ENCODE measurements at places on chromosomes 5 and 9.
A peak's percentile ranks its signal among the peaks of the same experiment; 100 is the strongest.

- no peak for DNase-seq
Observed at GRCh38 chr5:143195491-143195890, 208.0 kb downstream of the NR3C1 start.

DNA sequence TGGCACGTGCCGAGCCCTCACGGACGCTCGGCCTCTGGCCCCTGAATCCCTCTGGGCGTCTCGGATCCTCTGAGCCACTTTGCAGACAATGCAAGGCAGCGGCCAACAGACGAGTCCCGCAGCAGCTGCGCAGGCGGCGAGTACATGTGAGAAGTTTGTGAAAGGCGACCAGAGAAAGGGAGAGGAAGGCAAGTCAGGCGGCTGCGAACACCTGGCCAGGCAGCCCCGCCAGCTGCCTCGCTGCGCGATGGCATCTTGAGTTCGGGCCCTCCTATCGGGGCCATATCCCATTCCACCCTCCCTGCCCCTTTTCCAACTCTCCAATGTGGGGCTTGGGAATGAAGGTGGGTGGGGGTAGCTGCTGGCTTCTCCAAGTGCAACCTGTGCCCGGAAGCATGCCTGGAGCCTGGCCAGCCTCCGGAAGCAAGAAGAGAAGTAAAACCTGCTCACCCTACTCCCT lies 4.5 kb upstream of the POU4F3 start:
- DNase-seq: no peak

DNA sequence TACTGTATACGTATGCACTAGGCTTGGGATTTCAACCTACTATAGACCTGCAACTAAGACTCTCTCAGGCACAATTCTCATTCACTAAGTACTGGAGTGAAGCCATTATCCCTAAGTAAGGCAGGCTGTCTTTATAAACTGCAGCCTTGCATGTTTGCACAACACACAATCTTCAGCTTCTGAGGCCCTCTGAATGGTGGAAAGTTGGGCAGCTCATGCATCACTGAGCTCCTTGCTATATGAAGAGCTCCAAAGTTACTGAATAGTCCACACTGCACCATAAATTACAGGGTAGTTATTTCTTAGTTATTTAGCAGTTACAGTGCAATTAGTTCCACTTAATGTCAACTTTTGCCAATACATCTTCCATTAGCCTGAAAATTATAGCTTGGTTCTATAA lies 384.6 kb downstream of the BRINP1 start:
- no peak for DNase-seq

- no peak for DNase-seq
Observed at GRCh38 chr9:120592210-120592609, 12.2 kb upstream of the CDK5RAP2 start.

DNA sequence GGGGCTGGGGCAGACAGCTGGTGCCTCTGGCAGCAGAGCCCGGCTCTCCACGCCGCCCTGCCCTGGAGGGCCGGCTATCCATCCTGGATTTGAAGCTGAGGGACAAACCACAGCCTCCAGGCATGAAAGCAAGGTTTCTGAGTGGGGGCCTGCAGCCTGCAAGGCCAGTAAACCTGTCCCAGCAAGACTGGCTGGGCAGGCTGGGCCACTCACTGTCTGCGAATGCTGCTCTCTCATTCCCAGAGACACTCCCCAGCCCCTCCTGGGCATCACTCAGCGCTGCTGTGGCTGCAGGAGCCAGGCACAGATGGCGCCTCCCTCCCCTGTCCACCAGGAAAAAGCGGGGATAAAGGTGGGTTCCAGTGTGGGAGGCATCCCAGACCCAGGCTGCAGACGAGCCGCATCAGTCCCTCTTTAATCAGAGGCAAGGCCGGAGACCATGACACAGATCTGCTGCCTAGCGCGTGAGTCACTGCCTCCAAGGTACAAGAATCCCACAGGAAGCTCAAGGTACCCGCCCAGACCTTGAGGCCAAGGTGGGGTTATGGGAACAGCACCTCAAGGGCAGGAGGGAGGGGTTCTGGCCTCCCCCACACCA lies 118.0 kb downstream of the VAV2 start:
- DNase-seq: no peak

- no peak for DNase-seq
Observed at GRCh38 chr5:92990771-92991170, 590.2 kb downstream of the NR2F1-AS1 start.

- DNase-seq: no peak
Observed at GRCh38 chr5:1827025-1827885, 26.0 kb downstream of the NDUFS6 start.

DNA sequence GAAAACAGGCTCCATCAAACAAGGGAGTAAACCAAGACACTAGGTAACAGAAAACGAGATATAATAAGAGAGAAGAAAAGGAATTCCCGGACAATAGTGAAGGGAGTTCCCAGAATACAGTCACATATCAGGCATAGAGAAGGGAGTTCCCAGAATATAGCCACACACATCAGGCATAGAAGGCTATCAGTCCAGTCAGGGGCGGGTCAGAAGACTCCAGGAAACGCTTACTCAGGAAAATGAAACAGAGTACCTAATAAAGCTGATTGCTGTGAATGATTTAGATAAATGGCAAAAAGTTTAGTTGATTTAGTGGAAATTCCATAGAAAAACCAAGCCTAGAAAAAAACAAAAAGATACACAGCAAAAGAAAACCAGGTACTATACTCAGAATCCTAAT lies 4.9 kb downstream of the TOMM5 start:
- no peak for DNase-seq

GRCh38 chr9:122228191-122228567 lies 578 bp downstream of the LHX6 start:
- DNase-seq: no peak

- no peak for DNase-seq
Observed at GRCh38 chr5:65248896-65249295, 232.8 kb downstream of the ADAMTS6 start.

DNA sequence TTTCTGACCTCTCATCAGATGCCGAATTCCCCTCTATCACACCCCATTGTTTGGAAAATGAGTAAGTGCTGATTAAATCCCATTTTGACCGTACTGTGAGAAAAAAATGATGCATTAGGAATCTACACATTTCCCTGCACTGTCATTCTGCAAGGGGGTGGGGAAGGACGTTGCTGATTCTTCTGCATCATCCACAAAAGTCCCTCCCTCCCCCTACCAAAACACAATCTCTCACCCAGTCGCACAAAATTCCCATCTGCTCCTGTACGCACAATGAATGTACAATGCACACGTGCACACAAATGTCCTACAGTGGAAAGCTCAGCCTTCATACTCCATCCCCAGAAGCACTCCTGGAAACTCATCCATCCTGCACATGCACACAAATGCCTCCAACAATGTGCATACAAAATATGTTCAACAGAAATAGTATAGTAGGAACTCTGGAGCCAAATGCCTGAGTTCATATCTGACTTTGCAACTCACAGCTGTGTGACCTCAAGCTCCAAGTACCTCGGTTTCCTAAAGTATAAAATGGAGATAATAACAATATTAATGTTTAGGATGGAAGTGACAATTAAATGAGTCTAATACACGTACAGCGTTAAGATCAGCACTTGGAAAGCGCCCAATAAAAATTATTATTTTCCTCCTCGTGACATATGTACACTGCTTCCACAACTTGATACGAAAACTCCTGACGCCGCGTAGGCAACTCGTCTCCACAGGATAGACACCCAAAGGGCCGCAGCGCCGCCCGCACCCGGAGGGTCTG lies 809 bp downstream of the TNIP1 start:
- DNase-seq: peak; percentile 66

- no peak for DNase-seq
Observed at GRCh38 chr5:14204785-14205321, 61.7 kb downstream of the TRIO start.

DNA sequence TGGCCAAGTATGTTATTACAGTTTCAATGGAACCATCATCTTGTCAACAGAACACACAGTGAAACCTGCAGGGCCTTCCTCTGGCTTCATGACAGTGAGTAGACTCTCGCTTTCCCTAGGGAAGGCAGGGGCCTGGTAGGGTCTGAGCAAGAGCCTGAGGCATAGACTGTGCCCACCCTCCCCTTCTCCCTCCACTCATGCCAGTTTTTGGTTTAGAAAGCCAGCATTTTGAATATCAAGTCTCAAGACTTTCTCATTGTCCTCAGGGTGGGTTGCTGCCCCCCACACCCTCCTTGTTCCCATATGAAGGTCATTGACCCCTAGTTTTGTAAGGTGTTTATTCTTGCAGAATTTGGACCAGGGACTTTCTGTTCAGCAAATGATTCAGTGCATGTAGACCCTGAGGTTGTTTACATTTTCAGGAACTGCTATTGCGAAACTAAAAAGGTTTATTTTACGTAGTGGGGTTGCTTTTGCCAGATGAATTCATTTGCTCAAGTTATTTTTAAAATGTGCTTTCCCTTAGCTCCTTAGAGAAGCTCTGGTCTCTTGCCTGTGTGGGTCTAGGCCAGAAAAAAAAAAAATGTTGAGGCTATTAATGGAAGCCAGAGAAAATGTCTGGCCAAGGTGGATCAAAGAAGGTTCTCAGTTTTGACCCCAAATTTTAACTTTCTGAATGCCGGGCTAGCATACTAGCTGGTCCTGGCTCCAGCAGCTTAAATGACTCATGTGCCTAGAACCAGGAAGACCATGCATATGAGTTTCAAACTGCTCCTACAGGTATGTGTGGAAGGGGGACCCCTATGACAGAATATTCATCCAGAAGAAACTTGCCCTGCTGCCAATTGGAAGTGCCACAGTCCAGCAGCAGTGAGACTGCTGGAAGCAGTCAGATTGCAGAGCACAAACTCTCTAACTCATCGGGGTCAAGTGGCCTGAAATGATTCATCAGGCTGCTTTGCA lies 10.1 kb upstream of the MOB3B start:
- no peak for DNase-seq

GRCh38 chr9:116933251-116933650 lies 246.1 kb downstream of the TRIM32 start:
- DNase-seq: no peak

- no peak for DNase-seq
Observed at GRCh38 chr5:148090146-148090772, 26.5 kb downstream of the SPINK5 start.

GRCh38 chr9:135891027-135891631 lies 16.2 kb downstream of the CAMSAP1 start:
- DNase-seq: no peak

DNA sequence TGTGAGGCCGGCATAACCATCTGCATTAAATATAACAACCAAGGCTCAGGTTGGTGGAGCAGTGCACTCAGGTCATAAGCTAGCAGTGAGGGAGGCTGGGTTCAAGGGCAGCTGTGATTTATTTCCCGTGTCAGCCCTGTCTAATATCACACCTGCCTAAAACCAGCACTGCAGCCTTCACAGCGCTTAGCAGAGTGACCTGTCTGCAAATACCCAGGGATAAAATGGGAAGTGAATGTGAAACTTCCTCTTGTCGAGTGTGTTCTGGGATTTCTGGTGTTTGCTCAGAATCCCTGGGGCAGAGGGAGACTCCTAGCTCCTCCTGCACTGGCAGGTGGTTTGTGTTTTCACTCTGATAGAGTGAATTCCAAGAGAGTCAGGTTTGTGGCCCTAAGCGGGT lies 57.5 kb downstream of the ZNF510 start:
- DNase-seq: no peak

GRCh38 chr5:118531276-118531675 lies 457.1 kb downstream of the DTWD2 start:
- no peak for DNase-seq

DNA sequence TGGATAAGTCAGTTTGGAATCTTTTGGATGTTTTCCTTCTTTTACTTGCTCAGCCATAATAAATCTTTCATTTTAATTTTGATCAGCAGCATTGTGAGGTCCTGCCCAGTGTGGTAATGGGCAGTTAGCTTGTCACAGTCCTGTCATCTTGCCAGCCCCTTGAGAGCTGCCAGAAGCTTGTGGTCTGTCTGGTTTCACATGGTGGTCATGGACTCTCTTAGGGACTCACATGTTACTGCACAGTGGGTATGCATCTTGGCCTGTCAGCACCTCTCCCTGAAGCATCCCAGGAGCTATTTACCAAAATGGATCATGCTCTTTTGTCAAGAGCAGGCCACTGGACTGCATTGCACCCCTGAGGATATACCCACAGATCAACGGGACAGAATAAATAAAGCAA lies 60.3 kb downstream of the DAPK1 start:
- DNase-seq: no peak

DNA sequence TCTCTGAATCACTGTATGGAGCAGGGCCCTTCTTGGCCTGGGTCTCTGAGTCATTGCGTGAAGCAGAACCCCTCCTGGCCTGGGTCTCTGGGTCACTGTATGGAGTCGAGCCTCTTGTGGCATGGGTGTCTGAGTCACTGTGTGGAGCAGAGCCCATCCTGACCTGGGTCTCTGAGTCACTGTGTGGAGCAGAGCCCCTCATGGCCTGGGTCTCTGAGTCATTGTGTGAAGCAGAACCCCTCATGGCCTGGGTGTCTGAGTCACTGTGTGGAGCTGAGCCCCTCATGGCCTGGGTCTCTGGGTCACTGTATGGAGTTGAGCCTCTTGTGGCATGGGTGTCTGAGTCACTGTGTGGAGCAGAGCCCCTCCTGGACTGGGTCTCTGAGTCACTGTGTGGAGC lies 94.0 kb upstream of the RAPGEF1 start:
- DNase-seq: no peak

GRCh38 chr5:143635146-143635752 lies 176.7 kb upstream of the HMHB1 start:
- no peak for DNase-seq

- DNase-seq: no peak
Observed at GRCh38 chr5:35745193-35745592, 111.5 kb upstream of the IL7R start.

- DNase-seq: no peak
Observed at GRCh38 chr5:79181419-79182022, 54.4 kb upstream of the JMY start.
